ENCODE measurements at places on chromosomes 16 and 17.

GRCh38 chr17:34354637-34355036 is 1.6 kb upstream of the CCL13 start:
- DNase-seq, result no peak

GRCh38 chr16:85759631-85760419 is 8.9 kb upstream of the C16orf74 start:
- no peak for DNase-seq

- no peak for DNase-seq
These were observed 542 bp downstream of the GUCY2D start for GRCh38 chr17:8002721-8003593.

GRCh38 chr16:19375561-19376158 is 42.0 kb upstream of the TMC5 start:
- DNase-seq, result peak; percentile 63

DNA sequence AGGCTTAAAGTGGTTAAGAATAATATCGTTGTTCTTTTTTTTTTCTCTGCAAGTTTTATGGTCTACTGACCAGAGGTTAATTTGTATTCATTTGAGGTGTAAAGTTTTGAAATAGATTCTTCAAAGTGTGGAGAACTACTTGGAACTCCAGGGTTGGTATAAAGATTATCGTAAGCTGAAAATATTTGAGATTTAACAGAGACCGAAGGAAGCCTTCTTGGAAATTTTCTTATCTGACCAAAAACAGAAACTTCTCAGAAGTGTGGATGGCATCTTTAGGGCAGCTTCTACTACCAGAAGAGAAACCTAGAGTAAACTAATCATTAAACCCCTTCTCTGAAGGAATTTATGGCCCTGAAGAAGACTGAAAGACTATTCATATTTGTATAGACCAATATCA is 206.8 kb upstream of the MON1B start:
- DNase-seq, result no peak

GRCh38 chr16:82062645-82063058 is 27.6 kb downstream of the HSD17B2 start:
- DNase-seq, result peak; percentile 10

- DNase-seq, result no peak
These were observed 53.1 kb downstream of the RAP1GAP2 start for GRCh38 chr17:2849327-2849670.

Data from ELR (cell line).